Muscle of arm (tissue), 14 donors: ENCODE measurements at places on chromosomes 4 and X.

DNA sequence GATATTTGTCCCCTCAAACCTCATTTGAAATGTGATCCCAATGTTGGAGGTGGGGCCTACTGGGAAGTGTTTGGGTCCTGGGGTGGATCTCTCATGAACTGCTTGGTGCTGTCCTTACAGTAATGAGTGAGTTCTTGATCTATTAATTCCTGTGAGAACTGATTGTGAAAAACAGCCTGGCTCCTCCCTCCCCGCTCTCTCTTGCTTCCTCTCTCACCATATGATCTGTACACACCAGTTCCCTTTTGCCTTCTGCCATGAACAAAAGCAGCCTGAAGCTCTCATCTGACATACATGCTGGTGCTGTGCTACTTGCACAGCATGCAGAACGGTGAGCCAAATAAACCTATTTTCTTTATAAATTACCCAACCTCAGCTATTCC lies 11.2 kb upstream of the YIPF7 start:
- DNase-seq: no peak

GRCh38 chrX:139974471-139974870 lies 9.2 kb upstream of the CXorf66 start:
- DNase-seq: no peak

- DNase-seq: no peak
Observed at GRCh38 chr4:901192-901910, 30.8 kb downstream of the GAK start.

DNA sequence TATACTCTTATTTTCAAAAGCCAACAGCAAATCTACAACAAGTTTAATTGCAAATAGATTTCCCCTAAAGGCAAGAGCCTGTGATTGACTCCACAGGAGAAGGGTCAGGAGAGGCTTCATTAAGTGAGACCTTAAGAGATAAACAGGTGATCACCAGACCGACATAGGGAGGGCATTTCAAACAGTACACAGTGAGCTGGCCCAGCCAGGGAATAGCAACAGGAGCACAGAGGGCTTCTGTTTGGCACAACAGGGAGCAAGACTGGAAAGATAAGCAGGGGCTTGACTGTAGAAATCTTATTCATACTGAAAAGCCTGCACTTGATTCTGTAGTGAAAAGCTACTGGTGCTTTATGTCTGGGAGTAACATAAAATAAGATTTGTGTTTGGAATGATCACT lies 3.9 kb downstream of the RUFY3 start:
- no peak for DNase-seq

GRCh38 chrX:109464231-109464630 lies 17.7 kb downstream of the GUCY2F start:
- no peak for DNase-seq

GRCh38 chr4:156779774-156780173 lies 191.8 kb downstream of the PDGFC start:
- no peak for DNase-seq

GRCh38 chr4:155608225-155608885 lies 58.3 kb upstream of the GUCY1A1 start:
- no peak for DNase-seq

GRCh38 chr4:152000518-152000917 lies 239.7 kb upstream of the GATB start:
- DNase-seq: no peak

DNA sequence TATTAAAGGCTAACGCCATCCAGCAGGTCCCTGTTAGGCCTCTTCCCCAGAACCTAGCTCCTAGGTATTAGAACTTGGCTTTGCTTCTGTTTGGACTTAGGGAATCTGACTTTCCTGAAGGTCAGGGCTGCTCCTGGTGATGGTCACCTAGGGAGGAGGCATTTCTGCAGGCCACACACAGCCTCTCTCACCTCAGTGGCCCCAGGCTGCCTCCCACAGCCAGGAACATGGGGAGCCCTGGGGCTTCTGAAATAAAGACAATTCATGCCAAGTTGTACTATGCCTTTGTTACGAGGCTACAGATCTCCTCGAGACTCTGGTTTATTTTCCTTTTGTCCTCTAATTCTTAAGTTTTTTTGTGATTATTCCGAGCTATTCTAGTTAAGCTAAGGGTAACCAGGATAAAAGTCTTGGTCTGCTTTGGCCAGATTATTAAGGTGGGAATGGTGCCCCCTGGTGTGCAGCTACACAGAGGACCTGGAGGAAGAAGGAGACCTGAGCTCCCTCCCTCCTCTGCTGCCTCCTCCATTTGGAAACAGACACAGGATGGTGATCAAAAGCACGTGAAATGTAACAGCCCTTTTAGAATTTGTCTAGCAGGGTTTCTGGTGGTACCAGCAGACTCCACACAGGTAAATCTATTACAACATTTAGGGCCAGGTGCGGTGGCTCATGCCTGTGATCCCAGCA lies 131.0 kb downstream of the DCLK2 start:
- DNase-seq: peak; percentile 37

- no peak for DNase-seq
Observed at GRCh38 chr4:123972031-123972430, 575.4 kb downstream of the SPRY1 start.

DNA sequence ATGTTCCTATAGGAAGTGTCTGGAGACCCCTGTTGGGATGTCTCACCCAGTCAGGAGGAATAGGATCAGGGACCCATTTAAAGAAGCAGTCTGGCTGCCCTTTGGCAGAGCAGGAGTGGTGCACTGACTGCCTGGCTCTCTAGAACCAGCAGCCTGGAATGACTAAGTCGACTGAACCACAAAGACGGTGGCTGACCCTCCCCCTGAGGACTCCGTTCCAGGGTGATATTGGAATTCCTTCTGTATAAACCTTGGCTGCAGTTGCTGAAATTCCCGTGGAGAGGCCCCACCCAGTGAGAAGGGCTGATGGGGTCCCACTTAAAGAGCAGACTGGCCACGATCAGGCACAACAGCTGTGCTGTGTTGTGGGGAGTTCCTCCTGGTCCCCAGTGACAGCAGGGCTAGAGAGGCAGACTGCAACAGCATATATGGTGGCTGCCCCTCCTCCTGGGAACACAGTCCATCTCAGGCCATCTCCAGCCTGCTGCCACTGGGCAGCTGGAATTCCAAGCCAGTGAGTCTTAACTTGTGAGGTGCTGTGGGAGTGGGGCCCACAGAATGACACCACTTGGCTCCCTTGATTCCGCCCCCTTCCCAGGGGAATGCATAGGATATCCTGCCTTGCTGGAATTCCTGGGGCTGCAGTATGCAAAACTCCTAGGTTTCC lies 41.8 kb upstream of the RLIM start:
- DNase-seq: no peak

DNA sequence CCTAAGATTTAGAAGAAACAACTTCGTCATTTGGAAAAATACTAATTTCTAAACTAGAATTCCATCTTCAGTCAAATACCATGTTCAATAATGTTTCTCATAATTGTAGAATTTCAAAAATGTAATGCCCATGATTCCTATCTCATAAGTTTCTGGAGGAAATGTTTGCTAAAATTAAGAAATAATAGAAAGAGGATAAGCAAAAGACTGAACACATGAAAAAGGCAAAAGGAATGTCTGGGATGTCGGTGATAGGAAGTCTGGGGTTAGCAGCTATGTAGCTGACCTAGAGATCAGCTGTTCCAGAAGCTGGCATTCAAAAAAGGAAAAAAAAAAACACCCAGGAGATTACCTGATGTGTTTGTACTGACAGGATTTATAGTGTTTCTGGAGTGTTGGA lies 18.9 kb upstream of the PCDH10 start:
- DNase-seq: no peak

DNA sequence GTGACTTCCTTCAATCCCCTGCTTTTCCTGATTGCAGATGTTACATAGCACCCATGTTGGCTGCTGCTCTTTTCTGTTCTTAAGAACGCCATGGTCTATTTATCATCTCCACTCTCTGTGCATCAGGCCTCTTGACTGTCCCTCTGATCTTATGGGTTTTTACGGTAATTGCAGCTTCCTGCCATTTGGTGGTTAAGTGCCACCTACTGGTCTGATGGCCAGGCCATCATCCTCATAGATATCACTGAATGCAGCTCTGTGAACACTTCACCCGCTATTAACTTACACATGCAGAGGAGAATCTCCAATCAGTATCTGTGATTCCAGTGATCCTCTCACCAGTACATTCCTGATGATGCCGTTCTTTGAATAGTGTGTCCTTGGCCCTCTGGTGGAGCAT lies 382.4 kb downstream of the TRAM1L1 start:
- DNase-seq: no peak

- peak; percentile 43 for DNase-seq
Observed at GRCh38 chr4:182880387-182881356, 36.5 kb downstream of the DCTD start.

DNA sequence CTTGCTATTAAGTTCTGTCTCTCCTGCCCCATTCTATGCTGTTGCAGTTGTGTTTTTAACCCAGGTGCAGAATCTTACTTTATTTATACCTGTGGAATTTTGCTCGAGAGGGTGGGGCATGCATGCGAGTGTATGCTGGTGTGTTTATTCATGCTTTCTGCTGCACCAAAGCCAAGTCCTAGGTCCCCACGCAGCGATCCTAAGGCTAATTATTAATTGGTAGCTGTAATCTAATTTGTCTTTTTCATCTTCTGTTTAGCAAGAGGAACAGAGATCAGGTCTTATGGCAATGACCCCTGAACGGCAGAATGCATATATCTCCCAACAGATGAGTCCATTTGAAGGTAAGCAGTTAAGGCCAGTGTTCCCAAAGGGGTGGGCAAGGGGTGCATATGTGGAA lies 58.7 kb upstream of the MTM1 start:
- DNase-seq: no peak

GRCh38 chr4:181601103-181601502 lies 642.1 kb upstream of the TENM3 start:
- no peak for DNase-seq
